ENCODE measurements at places on chromosomes 7 and 10.

GRCh38 chr7:78679112-78679876, 774.2 kb downstream of the MAGI2 start:
- DNase-seq: no peak

DNA sequence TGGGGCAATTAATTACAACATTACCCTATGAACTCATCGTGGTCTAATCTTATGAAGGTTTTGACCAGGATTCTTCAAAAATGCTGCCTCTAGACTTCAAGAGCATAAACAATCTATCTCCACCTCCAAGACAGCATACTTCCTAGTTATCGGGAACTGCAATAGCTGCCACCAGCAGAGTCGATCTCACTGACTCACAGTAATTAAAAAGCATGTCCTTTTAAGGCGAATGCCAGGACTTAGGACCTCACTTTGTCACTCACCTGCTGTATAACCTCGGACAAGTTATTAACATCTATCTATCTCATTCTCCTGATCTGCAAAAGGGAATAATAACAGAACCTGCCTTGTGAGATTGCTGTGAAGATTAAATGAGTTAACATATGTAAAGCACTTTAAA, 666.0 kb upstream of the COBL start:
- no peak for DNase-seq

DNA sequence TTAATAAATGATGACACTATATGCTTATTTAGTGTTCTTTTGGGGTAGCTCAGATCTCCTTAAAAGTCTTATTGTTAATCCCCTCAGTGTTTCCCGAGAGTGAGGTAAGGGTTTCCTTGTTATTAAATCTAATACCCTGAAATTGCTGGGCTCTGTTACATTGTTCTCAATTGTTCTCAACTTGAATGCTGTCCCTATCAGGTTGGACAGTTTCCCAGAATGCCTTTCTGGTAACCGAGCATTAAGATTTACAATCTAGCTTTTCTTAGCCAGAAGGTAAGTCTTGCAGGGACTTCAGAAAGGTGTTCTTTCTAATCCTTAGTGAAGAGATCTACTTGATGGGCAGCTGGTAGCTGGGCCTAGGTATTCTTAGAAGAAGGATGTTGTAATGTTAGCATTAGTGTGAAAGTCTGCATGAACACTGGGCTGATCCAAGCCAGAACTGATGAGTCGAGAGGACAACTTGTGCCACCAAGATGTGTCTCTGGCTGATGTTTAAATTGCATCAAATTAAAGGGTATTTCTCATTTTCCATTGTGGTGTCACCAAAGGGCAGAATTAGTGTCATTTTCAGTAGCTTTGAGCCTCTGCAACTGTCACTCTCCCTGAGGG, 89.9 kb downstream of the SND1 start:
- no peak for DNase-seq

GRCh38 chr7:151660141-151660540, 140.4 kb upstream of the RHEB start:
- no peak for DNase-seq

- DNase-seq: no peak
These were observed 523.9 kb downstream of the ADRA2A start for GRCh38 chr10:111600772-111601171.

DNA sequence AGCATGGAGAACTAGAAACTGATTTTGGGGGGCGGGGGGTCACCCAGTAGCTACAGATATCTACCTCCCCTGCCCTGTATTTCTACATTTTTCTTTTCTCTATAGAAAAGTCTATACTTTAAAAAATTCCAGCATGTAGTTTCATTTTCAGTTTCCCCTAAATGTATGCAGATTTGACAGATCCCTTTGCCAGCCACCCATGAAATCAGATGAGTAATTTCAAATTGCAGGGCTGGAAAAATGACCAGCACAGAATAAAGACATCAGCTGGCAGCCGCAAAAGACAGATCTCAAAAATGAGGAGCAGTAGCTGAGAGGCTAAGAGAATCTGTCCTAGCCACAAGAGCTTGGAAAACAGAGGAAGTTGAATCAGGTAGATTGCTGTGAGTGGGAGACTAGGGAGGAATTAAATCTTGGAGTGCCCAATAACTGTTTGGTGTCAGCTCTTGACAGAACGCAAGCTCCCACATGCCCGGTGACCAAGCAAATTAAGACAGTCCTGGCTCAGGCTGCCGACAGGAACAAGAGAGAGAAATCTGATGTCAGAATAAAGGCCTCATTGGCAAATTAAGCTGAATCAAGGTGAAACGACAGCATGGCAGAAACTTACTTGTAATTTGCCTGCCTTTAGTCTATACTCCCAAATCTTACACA, 24.5 kb downstream of the ADRB1 start:
- no peak for DNase-seq

DNA sequence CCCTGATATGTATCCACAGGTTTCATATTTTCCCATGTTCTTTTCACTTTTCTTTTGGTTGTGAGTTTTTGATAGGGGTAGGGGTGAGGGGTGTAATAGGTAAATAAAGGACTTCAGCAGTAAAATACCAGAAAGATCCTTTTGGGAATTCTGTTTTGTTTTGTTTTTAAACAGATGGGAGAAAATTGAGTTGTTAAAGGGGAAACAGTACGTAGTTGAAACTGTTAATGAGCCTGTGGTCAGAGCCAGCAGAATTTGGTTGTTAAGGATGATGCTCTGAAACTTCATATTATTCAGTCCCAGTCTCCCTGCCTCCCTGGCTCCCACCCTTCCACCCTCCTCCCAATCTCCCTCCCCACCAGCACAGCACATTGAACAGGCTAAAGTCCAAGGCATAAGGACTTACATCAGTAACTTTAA, 195.9 kb downstream of the CREB5 start:
- DNase-seq: no peak

DNA sequence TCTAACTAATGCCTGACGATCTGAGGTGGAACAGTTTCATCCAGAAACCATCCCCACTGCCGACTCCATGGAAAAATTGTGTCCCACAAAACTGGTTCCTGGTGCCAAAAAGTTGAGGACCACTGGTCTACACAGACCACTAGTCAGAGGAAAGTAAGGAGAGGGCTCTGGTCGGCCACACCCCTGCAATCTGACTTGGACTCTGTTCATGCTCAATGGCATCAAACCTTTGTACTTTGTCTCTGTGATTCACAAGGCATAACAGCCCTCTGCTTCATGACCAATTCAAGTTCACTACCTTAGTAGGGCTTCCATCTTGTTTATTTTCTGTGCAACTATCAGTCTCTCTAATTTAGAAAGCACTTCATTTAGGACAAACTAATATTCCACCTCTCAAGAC, 1.8 kb downstream of the TUBAL3 start:
- DNase-seq: no peak

DNA sequence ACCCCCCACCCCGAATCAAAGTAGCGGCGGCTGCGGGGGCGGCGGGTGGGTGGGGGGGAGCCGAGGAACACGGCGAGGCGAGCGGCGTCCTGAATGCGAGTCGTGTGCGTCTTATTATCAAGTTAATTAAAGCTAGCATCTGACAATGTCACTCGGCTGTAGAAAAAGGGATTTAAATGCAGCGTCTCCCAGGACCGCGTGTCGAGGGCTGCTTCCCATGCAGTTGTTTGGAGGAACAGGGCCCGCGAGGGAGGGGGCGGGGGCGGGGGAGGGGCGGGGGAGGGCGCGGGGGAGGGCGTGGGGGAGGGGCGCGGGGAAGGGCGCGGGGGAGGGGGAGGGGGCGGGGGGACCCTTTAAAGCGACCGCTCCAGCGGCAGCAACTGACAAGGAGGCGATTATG, 2.7 kb upstream of the UNCX start:
- DNase-seq: no peak

GRCh38 chr10:128927497-128928161, 539.4 kb upstream of the MGMT start:
- no peak for DNase-seq

- DNase-seq: no peak
These were observed 1.7 kb downstream of the ATE1 start for GRCh38 chr10:121926157-121926556.

DNA sequence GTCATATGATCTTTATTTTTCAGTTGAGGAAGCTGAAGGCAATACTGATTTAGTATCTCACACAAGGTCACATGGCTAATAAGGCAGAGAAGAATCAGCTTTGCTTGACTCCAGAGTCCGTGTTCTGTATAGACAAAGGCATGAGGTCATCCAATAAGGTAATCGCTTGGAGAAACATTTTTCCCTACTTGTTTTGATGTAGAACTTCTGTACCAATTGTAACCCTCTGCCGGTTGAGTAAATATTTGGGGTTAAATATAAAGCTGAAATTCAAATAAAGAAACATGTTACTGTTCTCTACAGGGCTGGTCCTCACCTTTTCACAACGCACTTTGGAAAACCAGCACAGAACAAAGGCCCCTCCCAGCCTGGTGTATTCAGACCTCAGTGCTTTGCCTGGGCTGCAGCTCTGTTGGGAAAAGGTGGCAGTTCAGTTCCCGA, 83.0 kb upstream of the INSYN2A start:
- DNase-seq: no peak

- no peak for DNase-seq
These were observed 139.4 kb downstream of the GNAT3 start for GRCh38 chr7:80372415-80372814.

DNA sequence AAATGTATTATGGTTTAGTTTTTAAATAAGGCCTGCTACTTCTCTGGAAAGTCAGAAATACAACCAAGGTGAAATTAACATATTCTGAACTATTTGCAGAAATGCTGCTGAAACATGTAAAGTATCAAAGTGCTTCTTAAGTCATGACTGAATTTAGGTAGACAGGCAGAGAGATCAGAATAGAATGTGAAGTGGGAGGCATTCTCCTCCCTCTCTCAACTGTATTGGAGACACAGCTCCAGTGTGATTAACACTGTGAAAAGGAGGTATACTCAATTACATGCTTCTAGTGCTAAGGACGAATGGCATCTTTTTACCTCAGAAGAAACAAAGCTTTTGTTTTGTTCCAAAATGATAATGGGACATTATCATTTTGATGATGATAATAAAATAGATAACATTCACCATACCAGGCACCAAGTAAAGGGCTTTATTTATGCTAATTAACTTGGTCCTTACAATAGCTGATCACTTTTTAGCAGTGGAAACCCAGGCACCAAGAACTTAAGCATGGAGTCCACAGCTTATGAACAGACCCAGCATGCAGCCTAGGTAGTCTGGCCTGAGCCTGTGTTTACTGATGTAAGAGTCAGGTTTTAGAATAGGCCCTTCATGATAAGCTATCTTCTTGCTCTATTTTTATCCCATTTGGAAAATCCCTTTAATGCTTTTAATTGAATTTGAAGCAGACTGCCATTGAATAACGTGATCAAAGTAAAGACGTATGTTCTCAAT, 26.0 kb downstream of the PPP1R9A start:
- no peak for DNase-seq

DNA sequence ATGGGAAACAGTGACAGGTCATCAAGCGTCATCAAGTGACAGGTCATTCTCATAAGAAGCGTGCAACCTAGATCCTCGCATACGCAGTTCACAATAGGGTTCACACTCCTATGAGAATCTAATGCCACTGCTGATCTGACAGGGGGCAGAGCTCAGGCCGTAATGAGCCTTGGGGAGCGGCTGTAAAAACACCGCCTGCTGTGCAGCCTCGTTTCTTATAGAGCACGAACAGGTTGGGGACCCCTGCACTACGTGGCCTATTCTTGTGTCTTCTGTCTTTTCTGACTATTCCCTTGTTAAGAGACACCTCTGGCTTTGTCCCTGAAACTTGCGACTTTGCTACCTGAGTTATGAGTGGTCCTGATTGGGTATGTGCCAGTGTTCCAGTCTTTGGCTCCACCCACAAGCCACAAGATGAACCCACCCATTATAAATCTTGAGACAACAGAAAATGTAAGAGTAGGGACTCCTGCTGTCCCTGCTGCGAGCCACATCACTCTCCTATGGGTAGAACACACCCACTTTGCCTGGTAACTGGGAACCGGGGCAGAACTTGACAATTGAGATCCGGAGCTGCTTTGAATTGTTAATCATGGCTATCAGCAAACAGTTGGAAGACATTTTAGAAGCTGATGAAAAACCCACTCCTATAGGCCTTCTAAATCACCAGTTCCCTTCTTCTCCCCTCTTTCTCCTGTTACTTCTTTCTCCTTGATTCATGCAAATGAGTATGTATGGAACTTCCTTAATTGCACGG, 55.8 kb upstream of the EXOC4 start:
- DNase-seq: no peak

DNA sequence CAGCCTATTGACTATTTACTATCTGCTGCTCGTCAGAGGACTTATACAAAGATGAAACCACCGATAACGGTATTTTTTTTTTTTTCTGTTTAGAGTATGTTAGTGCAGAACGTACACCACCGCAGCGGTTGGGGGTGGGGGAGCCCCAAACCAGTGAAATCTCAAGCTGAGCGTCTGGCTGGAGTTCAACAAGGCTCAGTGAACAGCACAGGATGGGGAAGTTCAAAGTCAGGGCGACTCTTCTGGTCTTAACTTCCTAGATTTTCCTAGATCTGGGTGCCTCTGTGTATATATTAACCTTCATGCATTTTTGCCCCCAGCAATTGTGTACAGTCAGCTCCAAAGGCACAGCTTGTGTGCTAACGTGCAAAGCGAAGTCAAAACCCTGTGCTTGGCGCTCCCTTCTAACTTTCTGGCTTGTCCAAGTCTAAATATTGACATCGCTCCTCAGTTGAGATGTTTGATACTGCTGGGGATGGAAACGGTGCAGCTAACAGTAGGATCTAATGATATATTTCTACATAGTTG, 1.1 kb downstream of the RHOBTB1 start:
- no peak for DNase-seq

- DNase-seq: no peak
These were observed 11.7 kb downstream of the STAM start for GRCh38 chr10:17655567-17656146.

DNA sequence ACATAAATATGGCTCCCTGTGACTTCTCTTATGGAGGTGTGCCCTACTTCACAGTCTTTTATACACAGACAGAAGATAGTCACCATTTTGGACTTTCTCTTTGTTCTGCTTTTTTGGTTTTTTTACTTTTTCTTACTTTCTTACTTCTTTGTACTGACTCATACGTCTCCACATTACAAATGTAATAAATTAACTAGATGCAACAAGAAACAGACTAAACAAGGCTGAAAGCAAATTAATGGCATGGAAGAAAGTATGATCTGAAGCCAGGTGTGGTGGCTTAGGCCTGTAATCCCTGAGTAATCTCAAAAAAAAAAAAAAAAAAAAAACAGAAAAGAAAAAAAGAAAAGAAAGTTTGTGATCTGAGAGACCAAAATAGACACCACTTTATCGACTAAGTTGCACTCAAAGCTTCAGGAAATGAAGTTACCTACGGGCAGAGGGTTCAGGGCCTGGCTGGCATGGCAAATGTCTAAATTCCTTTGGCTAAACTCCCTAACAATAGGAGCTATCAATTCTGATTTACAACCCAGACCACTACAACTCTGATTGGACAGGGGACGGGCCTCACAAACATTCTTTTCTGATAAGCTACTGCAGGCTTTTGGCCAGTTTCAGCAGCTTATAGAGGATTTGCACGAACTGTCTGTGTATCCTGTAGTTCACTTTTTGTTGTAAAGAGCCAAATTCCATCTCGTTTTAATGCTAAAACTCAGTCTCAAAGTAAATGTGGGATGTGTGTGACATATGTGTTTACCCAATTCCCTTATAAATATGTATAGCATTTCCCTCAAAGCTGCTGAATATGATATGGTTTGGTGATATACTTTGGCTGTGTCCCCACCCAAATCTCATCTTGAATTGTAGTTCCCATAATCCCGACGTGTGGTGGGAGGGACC, 129.1 kb downstream of the SEPTIN14 start:
- no peak for DNase-seq

Data from stimulated activated CD4-positive, alpha-beta T cell treated with anti-CD3 and anti-CD28 coated beads, Interleukin-1b, Interleukin-23, amount 100 ng/mL, for 24 hours (primary cell).